ENCODE measurements at places on chromosomes 2 and 18.

DNA sequence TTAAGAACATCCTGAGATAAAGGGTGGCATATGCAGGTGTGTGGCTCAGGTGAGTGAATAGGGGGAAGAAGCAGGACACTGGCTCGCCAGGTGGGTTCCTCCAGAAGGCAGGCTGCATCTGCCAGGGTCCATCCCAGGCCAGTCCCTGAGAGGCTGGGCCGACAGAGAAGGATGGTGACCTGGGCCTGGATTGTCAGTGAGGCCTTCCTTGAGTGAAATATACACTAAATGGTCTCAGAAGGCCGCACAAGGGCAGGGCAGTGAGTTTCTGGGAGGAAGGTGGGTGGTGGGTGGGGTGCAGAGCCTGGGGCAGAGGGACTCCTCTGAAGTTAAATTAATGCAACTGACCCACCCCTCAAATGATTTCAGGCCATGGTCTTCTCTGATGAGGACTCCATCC lies 182.1 kb downstream of the ANKRD30B start:
- no peak for DNase-seq

- no peak for DNase-seq
Observed at GRCh38 chr2:129797489-129798300, 181.8 kb upstream of the RAB6C start.

DNA sequence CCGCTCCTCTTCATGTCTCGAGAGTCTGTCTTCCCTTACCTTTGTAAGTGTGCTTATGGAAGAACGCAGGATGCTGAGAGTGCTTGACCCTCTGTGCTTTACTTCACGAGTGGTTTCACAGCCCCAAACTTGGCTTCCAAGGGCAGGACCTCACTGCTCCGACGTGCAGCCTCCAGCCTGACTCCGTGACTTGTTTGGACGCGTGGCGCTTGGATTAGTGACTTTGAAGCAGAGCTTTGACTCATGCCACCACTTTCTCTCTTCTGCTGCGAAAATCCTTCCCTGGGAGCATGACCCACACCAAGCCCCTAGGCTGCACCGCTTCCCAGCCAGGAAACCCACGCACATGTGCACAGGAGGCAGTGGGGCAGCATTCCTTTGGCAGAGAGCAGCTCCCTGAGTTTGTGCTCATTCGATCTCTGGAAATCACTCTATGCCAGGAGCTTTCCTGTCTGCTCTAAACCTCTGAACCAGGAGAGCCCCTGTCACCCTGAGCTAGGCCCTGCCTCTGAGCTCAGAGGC lies 207.8 kb upstream of the HS6ST1 start:
- no peak for DNase-seq

DNA sequence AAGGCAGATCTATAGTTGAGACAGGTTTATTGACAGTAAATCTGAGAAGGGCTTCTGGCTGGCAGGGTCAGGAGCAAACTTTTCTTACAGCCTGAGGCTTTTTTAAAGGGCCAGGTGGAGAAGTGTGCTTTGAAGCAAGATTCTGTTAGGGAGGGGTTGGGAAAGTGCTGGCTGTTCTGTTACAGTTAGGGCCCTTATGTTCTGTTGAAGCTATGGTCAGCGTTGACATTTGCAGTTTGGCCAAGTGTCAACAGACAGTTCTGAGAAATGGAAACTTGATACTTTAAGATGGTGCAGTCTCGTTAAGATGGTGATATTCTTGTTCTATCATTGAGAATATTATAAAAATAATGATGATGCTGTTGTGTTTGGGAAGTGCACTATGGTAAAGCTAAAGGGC lies 154.2 kb downstream of the RDH14 start:
- DNase-seq, result no peak
